ENCODE measurements at places on chromosomes 1 and 21. TPM values are rescaled to one million over a fixed set of nuclear protein-coding genes. Genes with fewer than 3 reads are reported as not detected.
A peak's percentile ranks its signal among the peaks of the same experiment; 100 is the strongest.

DNA sequence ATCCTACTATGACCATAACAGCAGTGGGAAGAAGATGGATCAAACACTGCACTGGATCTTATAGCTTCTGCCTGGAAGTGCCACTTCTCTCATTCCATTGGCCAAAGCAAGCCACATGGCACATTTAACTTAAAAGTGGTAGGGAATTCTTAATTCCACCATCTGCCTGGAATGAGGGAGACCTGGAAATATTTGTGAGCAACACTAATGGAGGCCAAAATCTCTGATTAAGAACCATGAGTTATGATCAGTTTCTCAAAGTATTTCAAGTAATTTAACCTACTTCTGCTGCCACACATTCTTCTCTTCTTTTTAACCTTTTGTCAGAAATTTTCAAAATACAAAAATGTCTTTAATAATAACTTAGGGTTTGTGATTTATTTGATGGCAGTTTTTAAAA, 154.0 kb upstream of the C1orf87 start:
- no peak for DNase-seq

The OLIG2 gene
- 0.04 TPM for total RNA-seq

The SEMA4A gene
- total RNA-seq, result 2.5 TPM

- DNase-seq, result peak; percentile 57
Measured at GRCh38 chr1:61050541-61051442, 31.6 kb upstream of the NFIA start.

The MROH9 gene
- total RNA-seq, result 0.09 TPM

DNA sequence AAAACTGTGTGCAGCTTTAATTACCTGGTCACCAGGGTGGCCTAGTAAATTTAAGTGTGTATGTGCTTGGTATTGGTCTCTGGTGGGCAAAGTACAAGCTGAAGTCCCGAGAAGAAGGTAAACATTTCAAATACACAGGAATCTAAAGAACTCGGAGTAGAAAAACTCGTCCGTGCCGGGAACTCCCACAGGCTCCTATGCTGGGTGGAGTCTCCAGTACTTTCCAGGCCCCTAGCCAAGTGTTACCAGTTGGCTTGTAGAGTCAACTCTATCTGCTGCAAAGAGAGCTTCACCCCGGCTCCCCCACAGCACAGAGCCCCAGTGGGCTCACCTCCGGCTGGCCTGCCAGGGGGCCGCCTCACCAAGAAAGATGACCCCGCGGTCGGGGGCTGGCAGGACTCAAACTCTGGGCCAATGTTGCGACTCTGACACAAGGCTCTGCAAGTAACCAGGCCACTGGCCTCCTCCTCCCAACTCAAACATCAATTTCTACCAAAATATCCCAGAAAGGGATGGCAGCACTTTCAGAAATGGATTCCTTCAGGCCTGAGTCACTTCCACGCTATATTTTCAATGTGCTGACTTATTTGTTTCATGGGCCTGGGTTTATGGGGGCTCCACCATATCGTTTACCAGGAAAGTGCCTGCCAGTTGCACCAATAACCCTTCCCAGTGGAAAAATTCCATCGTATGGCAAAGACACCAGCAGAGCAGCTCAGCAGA, 73.9 kb downstream of the SLC66A1 start:
- DNase-seq, result peak; percentile 92

GRCh38 chr1:18879791-18880309, 20.4 kb upstream of the TAS1R2 start:
- no peak for DNase-seq

GRCh38 chr1:58754683-58755467, 29.0 kb downstream of the JUN start:
- DNase-seq, result no peak

- DNase-seq, result no peak
Measured at GRCh38 chr21:22450507-22450906, 1452.3 kb downstream of the NCAM2 start.

The FAM177B gene
- total RNA-seq, result 0.18 TPM

GRCh38 chr1:63004868-63005267, 220.9 kb downstream of the ATG4C start:
- DNase-seq, result no peak

GRCh38 chr1:184945029-184945428, 29.3 kb downstream of the NIBAN1 start:
- DNase-seq, result peak; percentile 92

GRCh38 chr1:91876781-91877573, 9.0 kb downstream of the TGFBR3 start:
- DNase-seq, result peak; percentile 80

Data from muscle of leg (tissue), 16 donors.